Adipocyte (in vitro differentiated cells): ENCODE measurements at places on chromosomes 1 and 21.
A peak's percentile ranks its signal among the peaks of the same experiment; 100 is the strongest.

- no peak for DNase-seq
Observed at GRCh38 chr1:22228505-22228911, 85.6 kb upstream of the WNT4 start.

DNA sequence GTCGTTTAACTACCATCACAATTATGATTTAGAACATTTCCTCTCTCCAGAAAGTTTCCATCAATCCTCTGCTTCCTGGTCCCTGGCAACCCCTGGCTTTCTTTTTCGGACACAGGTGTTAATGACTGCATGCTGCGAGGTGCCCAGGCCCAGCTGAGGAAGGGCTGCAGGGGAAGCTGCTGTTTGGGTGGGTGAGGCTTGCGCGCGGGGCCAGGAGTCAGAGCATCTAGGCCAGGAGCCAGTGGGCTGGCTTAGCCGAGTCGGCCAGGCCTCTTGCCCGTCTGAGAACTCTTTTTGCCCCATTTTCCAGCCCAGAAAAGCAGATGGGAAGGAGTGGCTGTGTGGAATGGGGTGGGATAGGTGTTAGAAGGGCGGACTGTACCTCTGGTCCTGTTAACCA is 51.5 kb downstream of the NAV1 start:
- DNase-seq = no peak

DNA sequence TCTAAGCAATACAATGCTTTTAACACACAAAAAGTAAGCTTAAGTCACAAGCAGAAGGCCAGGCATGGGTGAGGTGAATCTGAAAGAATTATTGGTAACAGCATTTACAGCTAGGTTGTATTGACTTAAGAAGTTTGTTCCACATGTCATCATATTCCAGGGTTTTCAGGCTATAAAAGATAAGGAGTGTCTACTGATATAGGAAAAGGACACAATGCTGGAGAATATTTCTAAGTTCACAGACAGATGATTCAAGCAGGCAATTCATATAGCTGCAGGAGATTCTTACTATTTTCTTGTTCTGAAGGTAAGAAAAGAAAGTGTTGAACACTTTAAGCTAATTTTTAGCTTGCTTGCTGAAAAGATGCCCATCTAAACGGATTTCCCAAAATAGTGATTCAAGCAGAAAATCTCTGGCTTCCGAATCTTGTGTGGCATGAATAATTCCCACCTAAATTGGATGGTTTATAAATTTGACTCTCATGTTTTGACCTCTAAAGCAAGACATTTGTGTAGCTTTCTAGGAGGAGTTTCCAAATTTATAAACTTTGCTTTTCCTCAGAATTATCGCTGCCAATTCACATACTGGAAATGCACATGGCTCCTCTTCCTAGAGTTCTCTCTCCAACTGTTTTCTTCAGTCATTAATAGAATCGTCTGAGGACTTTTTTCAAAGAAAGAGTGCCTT is 95.6 kb upstream of the LBR start:
- no peak for DNase-seq

DNA sequence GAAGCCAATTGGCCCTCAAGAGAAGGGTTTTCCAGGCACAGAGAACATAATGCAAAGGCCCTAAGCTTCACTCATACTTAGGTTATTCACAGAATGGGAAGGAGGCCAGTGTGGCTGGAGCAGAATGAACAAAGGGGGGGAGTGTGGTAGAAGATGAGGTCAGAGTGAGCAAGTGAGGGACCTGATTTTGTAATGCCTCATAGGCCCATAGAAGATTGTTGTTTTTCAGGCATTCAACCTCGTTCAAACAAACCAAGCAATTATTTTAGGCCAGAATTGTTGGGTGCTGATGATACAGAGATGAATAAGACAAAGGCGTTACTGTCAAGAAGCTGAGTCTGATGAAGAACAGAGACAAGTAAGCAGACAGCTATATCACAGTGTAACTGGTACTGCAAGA is 54.5 kb upstream of the RAP1A start:
- DNase-seq = peak; percentile 68

- no peak for DNase-seq
Observed at GRCh38 chr1:88407248-88407647, 276.8 kb upstream of the PKN2 start.

DNA sequence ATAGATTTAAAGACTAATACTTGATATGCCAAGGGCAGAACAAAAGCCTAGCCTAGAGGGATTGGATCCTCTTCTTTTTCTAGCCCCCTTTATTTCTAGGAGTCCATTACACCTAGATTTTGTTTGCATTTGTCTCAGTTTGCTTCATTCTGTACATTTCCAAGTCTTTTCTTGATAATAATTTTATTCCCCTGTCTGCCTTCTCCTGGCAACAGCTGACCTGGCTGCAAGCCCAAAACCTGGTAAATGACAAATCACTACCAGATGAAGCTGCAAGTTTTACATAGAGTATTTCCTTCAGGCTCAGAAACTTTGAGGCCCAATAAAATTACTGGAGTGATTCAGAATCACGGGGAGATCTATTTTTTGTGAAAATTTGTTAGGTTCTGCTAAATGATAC is 36.5 kb upstream of the LHX8 start:
- DNase-seq = peak; percentile 92

GRCh38 chr1:153967107-153967999 is at the start of gene CREB3L4:
Gene CREB3L4, plus strand, starts transcription at chr1:153967902. Its CDS starts 624 bp downstream, at chr1:153968526.
- DNase-seq = peak; percentile 98

DNA sequence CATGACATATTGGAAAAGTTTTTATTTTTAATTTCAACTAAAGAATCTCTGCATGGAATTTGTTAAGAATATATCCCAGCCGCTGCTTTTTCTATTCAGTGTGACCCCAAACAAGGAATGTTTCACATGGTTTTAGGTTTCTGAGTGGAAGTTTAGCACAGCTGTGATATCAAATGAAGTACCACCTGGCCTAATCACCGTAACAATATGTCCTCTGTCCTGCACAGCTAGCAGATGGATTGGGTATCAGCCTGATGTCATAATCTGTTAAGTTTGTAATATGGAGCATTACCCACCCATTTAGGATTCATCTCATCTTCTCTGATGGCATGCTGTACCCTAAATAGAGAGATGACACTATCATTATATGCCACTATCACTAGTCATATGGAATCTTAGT is 963.7 kb upstream of the ADGRL2 start:
- no peak for DNase-seq

- DNase-seq = no peak
Observed at GRCh38 chr1:204652497-204652896, 33.0 kb downstream of the LRRN2 start.

- no peak for DNase-seq
Observed at GRCh38 chr1:96804648-96805047, 83.1 kb downstream of the PTBP2 start.

DNA sequence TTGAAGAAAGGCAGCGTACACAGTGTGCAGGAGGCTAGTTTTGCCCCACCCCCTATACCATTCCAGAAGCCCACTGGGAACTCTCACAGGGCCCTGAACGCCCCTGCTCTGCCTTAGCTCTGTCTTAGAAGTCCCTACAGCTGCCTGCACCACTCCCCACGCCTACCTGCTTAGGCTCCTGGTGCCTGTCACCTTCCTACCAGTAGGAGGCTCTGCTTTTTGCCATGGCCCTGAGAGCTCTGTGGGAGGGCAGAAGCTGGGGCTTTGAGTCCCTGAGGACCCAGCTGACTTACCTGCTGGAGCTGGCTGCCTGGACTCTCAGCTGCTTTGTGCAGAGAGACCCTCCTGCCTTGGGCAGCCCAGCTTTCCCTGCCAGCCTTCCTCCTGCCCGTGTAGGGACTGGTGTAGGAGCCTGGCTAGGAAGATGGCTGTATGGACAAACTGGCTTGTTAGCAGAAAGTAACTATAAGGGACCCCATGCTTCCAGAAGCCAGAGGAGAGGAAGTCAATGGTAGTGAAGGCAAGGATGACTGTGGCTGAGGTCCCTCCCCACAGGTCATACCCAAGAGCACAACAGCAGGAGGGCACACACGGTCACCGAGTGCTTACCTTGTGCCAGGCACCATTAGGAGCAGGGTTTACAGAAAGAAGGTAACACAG is 9.8 kb upstream of the CELSR2 start:
- DNase-seq = peak; percentile 52

DNA sequence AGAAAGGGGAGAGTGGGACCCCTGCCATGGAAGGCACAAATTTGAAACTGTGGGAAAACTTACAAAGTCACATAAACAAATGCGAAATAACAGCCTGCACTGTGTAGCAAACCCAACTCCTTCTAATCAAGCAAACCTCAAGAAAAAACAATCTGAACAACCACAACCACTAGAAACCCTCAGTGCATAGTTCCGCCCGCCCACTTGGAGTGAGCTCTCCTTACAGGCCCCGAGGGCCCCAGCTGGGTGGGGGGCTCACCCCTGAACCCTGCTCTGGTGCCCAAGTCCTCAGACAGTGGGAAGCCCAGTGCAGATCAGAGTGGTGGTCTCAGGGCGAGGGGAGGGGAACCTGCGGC is 931 bp upstream of the MXRA8 start:
- peak; percentile 85 for DNase-seq

GRCh38 chr1:167157114-167157513 is 63.2 kb downstream of the STYXL2 start:
- no peak for DNase-seq

GRCh38 chr1:15004396-15004795 is 149.2 kb upstream of the TMEM51 start:
- DNase-seq = no peak

DNA sequence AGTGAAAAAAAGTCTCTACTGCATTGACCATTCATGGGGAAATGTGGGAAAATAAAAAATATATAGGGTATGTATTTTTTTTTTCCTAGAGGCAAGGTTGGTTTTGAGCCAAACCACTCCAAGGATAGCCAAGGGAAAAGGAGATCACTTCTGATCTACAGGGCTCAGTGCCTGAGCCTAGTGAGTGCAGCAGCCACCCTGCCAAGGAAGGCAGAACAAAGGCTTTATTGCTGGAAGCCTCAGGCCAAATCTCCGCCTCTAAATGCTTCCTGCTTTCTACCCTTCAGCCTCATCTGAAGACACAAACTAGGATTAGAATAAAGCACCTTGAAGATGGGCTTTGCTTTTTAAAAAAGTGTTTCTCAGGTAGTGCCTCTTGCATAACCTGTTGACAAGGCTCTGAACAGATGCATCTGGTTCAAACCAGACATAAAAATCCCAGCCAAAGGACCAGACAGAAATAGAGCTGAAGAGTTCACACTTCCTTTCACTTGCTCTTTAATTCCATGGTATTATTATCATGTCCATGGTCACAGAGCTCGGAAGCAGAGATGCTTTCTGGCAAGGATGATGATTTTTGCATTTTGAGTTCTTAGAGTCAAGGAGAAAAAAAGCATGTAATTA is 10.5 kb downstream of the C1orf115 start:
- DNase-seq = no peak

DNA sequence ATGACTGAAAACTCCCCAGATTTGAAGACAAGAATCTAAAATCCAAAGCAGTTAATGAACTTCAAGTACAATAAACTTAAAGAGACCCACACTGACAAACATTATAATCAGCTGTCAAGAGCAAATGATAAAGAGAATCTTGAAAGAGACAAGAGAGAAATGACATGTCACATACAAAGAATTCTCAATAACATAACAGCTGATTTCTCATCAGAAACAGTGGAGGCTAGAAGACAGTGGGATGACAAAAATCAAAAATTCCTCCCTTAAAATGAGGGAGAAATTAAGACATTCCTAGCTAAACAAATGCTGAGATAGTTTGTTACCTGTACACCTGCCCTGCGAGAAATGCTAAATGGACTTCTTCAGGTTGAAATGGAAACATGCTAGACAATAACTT is 36.0 kb upstream of the COA6 start:
- no peak for DNase-seq

DNA sequence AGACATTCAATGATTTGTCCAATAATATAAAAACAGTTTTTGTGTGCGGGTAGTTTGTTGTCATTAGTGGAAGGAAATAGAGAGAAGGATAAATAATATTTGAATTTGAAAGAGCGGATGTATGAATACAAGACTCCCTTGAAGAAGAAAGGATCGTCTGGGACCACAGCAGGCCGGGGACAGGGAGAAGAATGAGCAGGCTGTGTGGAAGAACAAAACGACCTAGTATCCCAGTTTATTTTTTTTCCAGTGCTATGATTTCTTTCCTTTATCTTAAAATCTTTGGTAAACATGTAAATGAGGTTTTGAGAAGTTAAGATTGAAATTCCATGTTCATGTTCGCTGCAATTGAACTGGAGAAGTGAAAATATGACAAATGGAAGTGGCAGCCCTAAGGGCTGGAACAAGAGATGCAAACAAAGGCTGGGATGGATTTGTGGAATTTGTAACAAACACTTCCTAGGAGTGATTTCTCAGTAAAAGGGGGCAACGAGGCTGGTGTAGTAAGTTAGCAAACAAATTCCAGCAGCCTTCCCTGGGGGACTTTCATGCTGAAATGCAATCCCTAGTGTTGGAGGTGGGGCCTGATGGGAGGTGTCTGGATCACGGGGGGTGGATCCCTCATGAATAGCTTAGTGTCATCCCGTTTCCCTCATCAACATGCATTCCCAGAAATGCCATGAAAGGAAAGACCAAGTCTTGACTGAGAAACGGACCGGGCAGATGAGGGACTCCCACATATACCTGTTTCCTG is 10.2 kb upstream of the IFI16 start:
- DNase-seq = peak; percentile 87

DNA sequence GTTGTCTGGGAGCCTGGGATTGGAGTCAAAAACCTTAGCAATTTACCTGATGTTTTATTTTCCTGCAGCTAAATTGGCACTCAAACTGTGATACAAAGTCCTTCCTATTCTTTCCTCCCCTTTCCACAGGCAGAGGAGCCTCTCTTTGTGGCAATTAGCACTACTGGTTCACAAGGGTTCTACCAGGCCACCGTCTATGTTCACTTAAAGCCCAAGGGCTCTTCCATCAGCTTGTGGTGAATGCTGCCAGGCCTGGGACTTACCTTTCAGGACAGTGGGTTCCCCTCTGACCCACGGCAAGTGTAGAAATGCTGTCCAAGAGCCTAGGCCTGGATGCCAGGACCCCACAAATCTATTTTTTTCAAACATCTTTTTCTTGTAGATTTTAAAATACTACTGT is 251.9 kb upstream of the B3GALT2 start:
- DNase-seq = no peak

DNA sequence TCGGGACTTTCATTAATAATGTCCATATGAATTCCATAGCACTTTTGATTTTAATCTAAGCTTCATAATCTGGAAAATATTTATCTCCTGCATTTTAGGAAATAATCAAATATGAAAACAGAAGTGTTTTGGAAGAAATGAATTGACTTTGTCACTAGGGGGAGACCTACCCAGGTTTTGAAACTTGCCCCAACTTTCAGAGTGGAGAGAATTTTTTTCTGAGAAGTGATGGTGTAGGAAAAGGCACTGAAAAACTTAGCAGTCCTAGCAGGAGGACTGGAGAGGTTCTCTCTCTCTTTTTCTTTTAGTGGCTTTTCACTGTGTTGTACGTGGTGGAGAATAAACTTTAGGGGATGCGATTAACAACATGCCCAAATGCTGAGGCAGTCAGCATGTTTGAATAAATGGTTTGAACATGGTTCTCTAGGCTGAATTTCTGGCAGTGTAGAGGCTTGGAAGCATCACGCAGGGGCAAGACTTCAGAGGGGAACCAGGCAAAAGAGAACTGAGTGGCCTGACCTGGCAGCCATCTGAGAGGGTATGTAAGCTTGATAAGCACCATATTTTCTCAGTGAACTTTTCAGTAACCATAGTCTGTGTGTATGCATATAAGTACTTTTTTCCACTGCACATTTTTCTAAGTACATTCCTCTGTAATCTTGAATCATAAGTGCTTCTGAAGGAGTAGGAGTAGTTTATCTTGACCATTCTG is 68.3 kb upstream of the NEK7 start:
- peak; percentile 83 for DNase-seq
